ENCODE measurements at places on chromosomes 12 and 14.

- no peak for DNase-seq
Observed at GRCh38 chr12:29486972-29487371, 10.5 kb downstream of the OVCH1 start.

DNA sequence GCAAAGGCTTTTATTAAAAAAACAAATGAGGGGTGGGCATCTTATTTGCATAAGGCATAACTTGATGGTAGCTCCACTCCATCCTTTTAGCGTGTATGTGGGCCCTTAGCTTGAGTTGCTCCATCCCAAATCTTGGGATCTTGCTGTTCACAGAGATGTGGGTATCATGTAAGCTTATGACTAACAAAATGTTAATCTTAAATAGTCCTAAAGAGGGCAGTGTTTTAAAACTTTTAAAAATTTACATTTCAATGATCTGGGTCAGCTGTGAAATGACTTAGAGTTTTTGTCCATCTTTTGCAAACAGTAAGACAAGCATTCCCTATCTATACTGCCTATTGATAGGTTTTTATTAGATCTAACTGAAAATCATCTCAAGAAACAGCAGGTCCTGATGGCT is 86.0 kb downstream of the SLCO1A2 start:
- no peak for DNase-seq

GRCh38 chr12:26428420-26428819 is 233.0 kb downstream of the SSPN start:
- DNase-seq, result no peak

DNA sequence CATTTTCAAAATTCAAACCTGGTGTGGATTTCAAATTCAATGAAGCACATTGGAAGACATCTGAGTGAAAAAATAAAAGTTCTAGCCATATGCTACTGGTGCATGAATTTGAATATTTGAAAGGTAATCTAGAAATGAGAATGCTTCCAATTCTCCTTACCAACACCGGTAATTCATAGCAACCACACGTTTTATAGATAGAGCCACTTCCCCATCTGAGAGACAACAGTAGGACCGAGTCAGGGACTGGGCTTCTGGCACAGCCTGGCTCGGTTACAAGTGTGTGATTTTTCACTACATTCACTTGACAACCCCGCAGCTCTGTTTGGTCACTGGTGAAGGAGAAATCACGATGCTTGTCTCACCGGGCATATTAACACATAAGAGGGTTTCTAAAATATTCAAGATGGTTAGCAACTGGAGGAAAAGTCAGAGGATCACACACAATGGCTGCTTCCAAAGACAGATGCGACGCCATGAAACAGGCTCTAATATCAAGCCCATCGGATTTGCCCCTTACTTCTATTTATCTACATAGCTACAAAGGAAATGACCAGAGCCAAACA is 86.5 kb upstream of the FOXN3 start:
- no peak for DNase-seq

DNA sequence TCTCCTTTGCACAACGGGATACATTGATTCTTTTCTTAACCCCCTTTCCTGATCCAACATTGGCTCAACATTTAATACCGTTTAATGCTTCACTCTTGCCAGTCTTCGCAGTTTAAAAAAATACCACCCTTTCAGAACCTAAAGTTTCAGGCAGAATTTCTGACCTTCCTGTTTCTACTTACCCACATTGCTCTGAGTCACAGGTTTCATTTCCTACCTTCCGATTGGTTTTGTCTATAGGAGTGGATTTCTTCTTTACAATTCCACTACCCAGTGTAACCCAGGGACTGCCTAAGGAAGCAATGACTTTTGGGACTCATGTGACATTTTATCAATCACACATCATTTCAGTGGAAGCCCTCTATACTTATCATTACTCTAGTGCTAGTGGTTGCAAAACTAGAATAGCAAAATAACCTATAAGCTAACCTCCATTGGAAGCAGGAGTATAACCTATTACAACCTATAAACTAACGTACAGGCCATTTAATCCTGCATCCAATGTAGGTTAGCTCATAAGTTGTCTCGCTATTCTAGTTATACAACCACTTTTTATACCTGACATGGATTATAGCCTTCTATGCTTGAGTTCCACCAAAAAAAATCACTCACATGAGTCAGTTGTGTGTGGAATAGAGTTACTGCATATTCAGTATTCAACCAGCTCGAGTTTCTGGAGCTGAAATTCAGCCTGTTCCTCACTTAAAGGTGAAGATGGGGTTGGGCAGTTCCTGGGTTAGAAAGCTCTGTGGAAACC is 64.9 kb upstream of the KITLG start:
- DNase-seq, result no peak

DNA sequence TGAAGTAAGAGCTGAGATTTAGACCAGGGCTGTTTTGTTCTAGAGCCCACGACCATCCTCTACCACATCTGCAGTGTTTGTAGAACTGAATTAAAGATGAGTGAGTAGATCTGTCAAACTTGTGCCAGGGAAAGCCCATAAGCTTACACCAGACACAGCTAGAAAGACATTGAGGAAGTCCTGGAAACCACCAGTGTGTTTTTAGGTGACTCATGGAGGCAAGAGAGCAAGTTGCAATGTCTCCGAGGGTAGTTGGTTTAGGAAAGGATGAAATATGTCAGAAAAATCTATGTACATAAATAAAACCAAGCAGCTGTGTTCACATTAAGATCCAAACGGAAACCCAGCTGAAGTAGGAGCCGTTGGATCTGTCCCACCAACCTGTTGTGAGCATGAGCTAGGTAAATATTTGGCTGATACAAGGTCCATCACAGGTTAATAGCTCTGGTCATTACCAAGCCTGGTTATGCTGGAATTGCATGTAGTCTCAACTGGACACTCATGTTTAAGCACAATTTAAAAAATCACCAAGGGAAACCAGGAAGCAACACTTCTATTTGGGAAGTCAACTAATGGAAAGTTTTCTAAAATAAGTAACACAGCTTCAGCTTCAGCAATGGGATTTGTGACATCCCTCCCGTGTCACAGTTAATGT is 49.9 kb upstream of the PLEKHG3 start:
- no peak for DNase-seq

DNA sequence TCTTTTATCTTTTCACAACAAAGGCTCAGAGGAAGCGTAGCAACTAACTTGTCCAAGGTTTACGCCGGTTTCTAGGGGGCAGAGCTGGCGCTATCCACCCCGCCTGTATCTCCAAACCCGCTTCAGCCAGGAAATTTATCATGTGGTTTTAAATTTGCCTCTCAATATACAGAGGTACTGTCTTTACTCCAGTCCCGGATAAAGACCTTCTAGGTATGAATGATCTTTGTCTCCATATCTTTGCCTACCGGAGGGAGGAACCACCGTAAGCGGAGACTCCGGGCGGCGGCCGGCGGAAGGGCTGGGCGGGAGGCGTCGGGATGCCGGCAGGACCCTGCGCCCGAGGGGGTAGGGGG is 693 bp upstream of the RIMKLB start:
- no peak for DNase-seq

GRCh38 chr14:36076197-36076596 is 100.3 kb downstream of the PTCSC3 start:
- no peak for DNase-seq

GRCh38 chr12:19125325-19125724 is 4.2 kb upstream of the PLEKHA5 start:
- no peak for DNase-seq

All from stimulated activated CD4-positive, alpha-beta T cell treated with anti-CD3 and anti-CD28 coated beads, Interleukin-4, amount 100 ng/mL, for 24 hours (primary cell).